Activated CD8-positive, alpha-beta memory T cell treated with anti-CD3 and anti-CD28 coated beads for 4 hours (primary cell): ENCODE measurements at places on chromosomes 2 and 18.

- no peak for DNase-seq
Observed at GRCh38 chr2:189549449-189549832, 31.1 kb downstream of the SLC40A1 start.

GRCh38 chr2:199282309-199282708, 175.4 kb downstream of the SATB2 start:
- DNase-seq: no peak

GRCh38 chr2:126732682-126733245, 76.8 kb downstream of the GYPC start:
- no peak for DNase-seq

GRCh38 chr18:54023471-54023870, 201.0 kb downstream of the MBD2 start:
- DNase-seq: no peak

DNA sequence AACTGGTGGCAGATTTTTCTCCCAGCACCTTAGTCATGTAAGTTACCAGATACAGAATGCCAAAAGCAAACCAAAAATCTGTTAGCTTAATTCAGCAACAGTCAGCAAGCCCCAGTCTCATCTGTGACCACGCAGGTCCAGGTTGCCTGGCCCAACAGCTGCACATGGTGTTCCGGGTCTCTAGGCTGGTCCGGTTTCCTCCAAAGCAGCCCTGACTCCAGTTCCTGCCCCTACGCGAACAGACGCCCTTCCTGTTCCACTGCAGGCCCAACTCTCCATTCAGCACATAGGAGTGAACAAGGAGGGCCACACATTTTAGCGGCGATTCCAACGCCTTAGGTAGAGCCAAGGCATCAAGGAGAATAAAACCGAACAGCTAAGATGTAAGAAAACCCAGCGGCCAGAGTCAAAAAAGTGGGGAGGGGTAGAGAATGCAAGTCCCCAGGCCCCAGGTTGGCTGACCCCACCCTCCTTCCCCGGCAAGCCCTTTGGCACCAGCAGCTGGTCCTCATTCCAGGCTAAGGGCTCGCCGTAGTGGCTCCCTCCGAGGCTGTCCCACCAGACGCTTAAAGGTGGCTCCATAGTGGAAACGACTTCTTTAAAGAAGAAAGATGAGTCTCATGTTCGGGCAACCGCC, 1.5 kb downstream of the STK25 start:
- DNase-seq: no peak
